Femur (tissue), 1 donor: ENCODE measurements at places on chromosomes 4 and X.

DNA sequence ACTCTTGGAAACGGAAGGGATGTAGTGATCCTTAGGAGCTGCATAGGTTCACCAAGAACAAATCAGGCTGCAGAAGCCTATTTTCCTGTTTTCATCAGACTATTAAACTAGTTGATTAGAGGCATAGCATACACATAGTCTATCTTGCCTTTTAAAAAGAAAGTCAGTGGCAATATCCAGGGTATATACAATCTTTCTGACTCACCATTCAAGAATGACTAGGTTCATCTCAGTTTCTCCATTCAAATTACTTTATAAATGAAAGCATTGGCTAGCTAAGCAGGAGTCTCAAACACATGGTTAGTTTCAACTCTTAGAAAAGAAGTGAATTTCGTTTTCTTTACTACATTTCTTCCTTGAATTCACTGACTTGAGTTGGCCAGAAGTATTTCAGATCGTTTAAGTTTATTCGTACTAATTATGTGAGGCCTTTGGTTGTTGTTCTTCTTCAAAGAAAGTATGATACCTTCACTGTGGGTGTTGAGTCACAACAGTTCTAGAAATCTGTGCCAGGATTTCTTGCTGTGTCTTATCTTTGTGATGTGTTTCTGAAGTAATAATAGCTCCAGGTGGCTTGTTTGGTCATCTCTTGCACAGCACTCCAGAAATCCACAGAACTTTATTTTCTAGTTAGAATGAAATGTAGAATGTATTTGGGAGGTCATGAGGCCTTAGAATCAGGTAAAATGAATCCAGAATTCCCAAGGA is 88.2 kb downstream of the AWAT2 start:
- no peak for DNase-seq

- no peak for DNase-seq
Measured at GRCh38 chrX:149275836-149276235, 229.3 kb downstream of the IDS start.

DNA sequence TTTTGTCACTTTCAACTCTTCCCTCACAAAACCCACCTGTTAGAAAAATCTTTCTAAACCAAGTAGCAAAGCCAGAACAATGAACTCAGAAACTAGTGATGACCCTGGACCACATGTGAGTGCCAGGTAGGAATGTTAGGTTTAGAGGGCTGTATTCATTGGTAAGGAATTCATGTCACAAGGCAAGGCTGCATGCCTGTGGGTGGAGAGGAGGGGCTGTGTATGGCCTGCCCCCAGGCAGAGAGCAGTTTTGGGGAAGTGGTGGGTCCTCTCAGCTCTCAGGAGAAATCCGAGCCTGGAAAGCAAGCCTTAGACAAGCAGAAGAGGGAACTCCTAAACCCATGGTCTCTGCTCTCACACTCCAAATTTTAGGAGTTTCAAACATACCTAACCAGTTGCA is 2.4 kb downstream of the RNF175 start:
- no peak for DNase-seq

DNA sequence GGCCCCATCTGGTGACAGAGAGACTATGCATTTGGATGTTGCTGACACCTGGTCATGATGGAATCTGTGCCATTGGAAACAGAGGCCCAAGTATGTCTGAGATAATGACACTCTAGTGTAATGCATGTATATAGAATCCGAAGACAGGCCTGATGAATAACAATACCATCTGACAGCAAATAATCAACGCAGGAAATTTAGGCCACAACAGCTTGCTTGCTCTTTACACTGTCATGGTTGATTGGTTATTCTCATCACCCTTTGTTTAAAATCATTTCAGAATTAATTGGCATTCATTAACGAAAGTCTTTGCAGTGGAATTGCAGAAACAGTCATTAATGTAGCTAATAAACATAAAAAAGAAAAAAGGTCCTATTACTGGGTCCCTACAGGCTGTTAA is 194.8 kb downstream of the AFF2 start:
- DNase-seq = no peak

- no peak for DNase-seq
Measured at GRCh38 chrX:12843668-12844279, 23.1 kb upstream of the TLR7 start.

DNA sequence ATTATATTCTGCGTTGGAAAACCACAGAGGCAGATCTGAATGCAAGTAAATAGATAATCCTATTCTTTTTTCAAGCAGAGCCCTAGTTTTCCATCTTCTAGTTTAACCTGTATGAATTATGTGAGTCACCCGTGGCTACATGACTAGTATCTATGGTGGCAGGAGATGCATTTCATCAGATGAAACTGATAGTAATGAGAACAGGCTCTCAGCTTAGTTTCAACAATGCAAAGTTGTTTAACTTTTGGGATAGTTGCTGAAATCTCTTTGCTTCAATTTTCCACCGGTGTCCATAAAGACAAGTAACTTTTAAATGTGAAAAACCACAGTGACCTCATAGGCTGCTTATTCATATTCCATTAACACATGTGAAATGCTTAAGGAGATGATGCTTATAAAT is 1317.4 kb upstream of the TENM3 start:
- no peak for DNase-seq

- no peak for DNase-seq
Measured at GRCh38 chr4:46856333-46856732, 52.7 kb downstream of the COX7B2 start.

DNA sequence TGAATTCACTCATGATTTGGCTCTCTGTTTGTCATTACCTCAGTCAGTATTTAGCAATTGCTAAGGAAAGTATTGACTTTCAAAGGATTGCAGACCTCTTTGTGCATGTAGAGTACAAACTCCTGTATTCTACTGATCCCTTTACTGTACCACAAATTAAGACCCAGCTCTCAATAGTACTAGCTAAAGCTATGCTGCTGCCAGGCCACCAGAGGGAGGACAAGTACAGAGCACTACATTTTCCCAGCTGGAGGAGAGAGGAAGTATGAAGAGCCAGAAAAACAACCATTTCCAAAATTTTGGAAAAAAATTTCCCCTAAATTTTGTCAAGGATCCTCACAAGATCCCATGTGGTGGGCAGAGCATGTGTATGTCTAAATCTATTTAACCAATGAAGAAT is 175.0 kb upstream of the MTMR8 start:
- DNase-seq = no peak

- no peak for DNase-seq
Measured at GRCh38 chrX:44010626-44011025, 37.4 kb upstream of the NDP start.

- no peak for DNase-seq
Measured at GRCh38 chrX:8906299-8906938, 105.2 kb upstream of the FAM9A start.

DNA sequence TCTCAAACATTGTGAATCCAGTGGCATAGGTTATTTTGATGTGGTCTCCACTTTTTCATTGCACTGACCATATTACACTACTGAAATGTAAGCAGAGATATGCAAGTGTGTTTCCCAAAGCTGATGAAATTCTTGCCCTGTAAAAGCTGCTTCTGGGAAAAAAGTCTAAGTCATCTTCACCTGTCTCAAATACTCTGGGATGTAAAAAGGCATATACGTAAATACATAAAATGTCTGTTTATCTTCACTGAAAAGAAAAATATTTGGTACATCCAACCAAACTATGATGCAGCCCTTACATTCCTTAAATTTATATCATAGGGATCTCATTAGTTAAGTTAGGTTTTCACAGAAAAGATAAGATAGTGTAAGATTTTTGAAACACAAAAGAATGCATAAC is 7.9 kb downstream of the KDR start:
- DNase-seq = no peak

DNA sequence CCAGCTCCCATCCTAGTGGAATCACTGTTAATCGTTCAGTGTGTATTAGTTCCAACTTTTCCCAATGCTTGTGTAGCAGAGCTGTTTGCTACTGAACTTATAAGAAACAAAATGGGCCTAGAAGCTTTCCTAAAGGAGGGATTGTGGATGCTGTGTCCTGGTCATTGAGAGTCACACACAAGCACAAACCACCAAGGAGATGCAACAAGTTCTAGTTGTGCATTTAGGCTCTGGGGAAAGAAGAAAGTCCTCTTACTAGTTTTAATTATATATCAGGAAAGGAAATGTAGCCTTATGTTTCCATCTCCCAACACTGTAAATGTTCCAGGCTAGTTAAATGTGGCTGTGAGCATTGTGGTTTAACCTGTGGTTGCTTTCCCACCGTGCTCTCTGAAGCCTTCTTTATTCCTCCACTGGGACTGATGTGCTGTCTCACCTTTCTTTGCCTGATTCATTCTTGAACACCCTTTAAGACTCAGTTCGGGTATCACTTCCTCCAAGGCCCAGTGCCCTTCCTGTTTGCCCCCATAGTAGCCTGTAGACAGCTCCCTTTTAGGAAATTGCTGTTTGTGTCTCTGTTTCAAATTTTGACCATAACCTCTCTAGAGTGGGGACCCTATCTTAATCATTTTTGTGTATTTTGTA is 34.3 kb downstream of the ATP10D start:
- DNase-seq = no peak

- DNase-seq = no peak
Measured at GRCh38 chr4:78179196-78179595, 122.1 kb downstream of the FRAS1 start.

DNA sequence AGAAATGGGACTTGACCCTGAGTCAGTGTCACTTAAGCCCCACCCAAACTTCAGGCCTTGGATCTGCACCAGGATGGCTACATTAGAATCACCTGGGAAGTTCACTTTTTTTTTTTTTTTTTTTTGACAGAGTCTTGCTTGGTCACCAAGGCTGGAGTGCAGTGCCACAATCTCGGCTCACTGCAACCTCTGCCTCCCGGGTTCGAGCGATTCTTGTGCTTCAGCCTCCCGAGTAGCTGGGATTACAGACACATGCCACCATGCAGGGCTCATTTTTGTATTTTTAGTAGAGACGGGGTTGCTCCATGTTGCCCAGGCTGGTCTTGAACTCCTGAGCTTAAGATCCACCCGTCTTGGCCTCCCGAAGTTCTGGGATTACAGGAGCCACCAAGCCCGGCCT is 3.0 kb downstream of the NCBP2L start:
- DNase-seq = no peak

- DNase-seq = no peak
Measured at GRCh38 chrX:68878977-68879645, 50.3 kb downstream of the EFNB1 start.

- DNase-seq = no peak
Measured at GRCh38 chr4:1979477-1980196, 29.1 kb downstream of the NELFA start.

DNA sequence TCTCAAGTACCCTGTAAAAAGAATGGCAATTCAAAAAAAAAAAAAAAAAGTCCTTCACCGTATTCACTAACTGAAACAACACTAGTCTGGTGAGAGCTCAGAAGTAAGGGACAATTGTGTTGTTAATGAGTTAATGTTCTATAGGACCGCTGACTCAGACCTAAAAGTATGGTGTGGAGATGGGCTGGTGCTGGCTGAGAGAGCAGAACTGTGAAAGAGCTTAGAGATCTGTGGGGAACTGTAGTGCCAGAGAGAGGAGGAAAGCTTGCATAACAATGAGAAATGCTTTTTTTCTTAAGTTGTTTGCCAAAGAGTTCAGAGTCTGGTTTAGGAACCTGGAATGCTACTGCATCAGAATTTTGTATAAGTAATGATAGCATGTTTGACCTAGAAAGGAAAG is 65.1 kb downstream of the LHFPL1 start:
- no peak for DNase-seq

DNA sequence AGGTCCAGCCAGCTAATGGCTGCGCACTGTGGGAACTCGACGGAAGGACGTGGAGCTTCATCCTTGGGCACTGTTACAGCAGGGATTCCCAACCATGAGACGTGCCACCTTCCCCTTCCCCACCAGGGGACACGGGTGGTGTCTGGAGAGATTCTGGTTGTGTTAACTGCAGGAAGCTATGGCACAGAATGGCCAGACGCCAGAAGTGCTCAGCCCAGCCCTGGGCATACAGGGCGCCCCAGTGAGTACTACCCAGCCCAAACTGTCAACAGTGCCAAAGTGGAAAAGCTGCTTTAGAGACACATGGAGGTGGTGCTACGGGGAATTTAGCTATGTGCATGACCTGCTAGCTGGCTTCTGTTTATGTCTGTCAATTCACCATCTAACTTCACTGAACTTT is 32.8 kb downstream of the ACOX3 start:
- DNase-seq = no peak

DNA sequence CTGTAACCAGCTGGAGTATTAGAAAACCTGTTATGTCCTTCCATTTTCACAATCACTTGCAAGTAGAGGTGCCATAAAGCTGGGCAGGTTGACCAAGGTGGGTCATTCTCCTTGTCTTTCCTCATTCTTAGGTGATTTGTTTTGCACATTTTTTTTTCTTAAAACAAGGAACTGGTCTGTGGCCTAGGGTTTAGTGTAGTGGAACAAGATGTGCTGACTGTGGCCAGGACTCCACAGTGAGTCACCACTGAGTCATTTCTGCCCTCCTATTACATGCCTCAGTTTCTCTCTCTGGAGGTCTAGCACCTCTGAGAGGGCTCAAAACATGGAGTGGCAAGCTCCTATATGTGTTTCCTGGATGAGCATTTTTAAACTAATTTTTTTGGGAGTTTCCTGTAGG is 355.9 kb downstream of the GPM6A start:
- no peak for DNase-seq

- DNase-seq = no peak
Measured at GRCh38 chr4:37902212-37902611, 11.3 kb downstream of the TBC1D1 start.

- no peak for DNase-seq
Measured at GRCh38 chrX:41802958-41803357, 79.0 kb downstream of the GPR82 start.

GRCh38 chr4:185902654-185903053 is 90.7 kb upstream of the SORBS2 start:
- DNase-seq = no peak

- DNase-seq = no peak
Measured at GRCh38 chrX:45050558-45050957, 150.1 kb downstream of the DIPK2B start.

GRCh38 chr4:102400898-102401297 is 55.6 kb upstream of the SLC39A8 start:
- DNase-seq = no peak
